ENCODE measurements at places on chromosomes 7 and 10. TPM values are rescaled to one million over a fixed set of nuclear protein-coding genes. Genes with fewer than 3 reads are reported as not detected.

The SPDYE2B gene
- total RNA-seq = not detected

DNA sequence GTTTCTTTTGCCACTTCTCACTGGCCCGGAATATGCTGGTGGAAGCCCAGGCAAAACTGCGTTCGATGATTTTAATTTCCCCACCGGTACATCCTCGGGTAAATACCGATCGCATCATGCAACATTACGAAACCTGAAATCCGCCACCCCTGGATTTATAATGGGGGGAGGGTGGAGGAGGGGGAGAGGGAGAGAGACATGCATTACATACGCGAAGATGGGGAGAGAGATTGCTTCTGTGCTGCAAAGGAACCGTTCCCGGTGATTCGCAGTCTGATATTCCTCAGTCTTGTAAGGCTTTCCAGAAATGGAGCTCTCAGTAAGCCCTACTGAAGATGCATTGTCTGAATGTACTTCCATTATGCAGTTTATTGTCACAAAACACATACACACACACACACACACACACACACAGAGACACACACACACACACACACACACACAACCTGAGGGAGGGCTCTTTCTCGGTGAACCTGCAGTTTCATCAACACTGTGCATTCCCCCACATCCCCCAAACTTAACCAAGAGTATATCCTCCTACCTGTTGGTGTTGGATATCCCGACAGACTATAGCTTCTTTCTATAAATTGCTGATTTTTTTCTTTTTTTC is 741 bp downstream of the GPR85 start:
- DNase-seq = no peak

The GSTO2 gene
- total RNA-seq = 13.8 TPM

DNA sequence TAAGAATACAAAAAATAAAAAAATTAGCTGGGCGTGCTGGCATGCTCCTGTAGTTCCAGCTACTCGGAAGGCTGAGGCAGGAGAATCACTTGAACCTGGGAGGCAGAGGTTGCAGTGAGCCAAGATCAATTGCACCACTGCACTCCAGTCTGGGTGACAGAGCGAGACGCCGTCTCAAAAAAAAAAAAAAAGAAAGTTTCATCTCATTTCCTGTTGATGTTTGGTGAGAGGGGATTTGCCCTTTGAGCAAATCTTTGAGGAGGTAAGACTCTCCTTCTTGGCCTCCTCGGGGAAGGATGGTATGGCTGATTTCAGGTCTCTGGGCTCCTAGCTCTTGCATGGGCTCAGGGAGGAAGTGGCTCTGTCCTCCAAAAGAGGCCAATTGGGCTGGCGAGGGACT is 3.6 kb upstream of the GRID2IP start:
- no peak for DNase-seq

The HPSE2 gene
- 10.6 TPM for total RNA-seq

DNA sequence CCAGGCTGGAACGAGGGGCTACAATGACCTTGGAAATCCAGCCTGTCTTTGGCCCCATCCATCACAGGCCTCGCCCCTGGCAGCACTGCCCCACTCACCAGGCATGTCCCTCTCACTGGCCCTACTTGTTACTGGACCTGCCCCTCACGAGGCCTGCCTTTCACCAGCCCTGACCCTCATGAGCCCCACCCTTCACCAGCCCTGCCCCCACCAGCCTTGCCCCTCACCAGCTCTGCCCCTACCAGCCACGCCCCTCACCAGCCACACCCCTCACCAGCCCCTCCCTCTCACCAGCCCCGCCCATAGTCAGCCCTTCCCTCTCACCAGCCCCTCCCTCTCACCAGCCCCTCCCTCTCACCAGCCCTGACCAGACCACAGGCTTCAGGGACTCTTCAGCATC is 57.8 kb downstream of the COL26A1 start:
- DNase-seq = no peak

GRCh38 chr7:73446682-73447081 is 13.1 kb downstream of the FZD9 start:
- no peak for DNase-seq

The IFIT2 gene
- 2.9 TPM for total RNA-seq

GRCh38 chr10:75276069-75276872 is 40.5 kb upstream of the COMTD1 start:
- DNase-seq = no peak

The RTKN2 gene
- 2.5 TPM for total RNA-seq

- DNase-seq = no peak
Observed at GRCh38 chr10:124008187-124008586, 85.2 kb downstream of the CHST15 start.

The SLC26A5 gene
- not detected for total RNA-seq

The BAG3 gene
- total RNA-seq = 69.0 TPM

The IKZF1 gene
- total RNA-seq = 44.9 TPM

The UBTD1 gene
- 18.4 TPM for total RNA-seq

- DNase-seq = no peak
Observed at GRCh38 chr10:70898687-70899086, 10.3 kb upstream of the PCBD1 start.

GRCh38 chr7:136369225-136369624 is 392.1 kb upstream of the MTPN start:
- DNase-seq = no peak

DNA sequence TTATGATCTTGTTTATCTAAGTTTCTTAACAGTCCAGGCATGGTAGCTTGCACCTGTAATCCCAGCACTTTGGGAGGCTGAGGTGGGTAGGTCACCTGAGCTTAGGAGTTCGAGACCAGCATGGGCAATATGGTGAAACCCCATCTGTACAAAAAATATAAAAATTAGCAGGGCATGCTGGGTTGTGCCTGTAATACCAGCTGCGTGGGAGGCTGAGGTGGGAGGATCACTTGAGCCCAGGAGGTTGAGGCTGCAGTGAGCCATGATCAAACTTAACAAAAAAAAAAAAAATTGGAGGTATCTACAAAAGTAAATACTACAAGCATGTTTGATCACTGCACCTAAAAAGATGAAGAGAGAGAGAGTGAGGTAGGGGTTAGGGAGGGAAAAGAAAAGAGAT is 9.0 kb upstream of the EZH2 start:
- DNase-seq = no peak

DNA sequence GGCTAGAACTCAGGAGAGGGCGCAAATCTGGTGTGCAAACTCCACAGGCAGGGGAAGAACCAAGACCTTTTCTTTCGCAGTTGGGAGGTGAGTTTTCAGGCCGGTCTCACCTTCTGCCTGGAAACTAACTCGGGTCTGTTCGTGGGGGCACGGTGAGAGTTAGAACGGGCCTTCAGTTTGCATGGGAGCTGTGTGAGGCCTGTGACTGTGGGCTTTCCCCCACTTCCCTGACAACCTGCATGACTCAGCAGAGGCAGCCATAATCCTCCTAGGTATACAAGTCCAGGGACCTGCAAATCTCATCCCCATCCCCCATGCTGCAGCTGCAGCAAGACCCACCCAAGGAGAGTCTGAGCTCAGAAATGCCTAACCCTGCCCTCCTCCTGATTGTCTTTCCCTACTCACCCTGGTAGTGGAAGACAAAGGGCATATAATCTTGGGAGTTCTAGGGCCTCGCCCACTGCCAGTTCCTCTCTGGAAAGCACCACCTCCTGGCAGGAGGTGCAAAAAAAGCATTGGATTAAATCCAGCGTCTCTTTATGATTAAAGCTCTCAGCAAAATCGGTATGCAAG is 194.9 kb upstream of the ETV1 start:
- no peak for DNase-seq

The TET1 gene
- 3.2 TPM for total RNA-seq

- no peak for DNase-seq
Observed at GRCh38 chr7:141946796-141947195, at the start of gene CLEC5A. TSS of gene CLEC5A (minus strand) at chr7:141946974. CDS start at chr7:141946292, 682 bp downstream.

DNA sequence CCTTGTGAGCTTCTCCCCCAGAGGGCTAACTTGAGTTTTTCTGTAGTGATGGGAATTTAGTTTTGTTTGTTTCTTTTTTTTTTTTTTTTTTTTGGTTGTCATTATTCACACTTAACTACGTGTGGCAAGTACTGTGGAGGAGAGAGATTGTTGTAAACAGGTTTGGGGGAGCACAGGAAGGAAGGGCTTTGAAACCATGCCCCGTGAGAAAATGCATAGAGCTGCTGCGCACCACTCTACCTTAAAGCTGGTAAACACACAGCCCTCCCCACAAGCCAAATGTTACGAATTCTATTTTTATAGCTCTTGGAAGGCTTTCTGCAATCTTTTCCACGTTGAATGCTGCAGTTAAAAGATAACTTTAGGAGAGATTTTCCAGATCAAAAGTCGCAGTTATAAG is 76.2 kb downstream of the ZNF22 start:
- no peak for DNase-seq
